ENCODE measurements at places on chromosomes 3 and 15. TPM values are rescaled to one million over a fixed set of nuclear protein-coding genes. Genes with fewer than 3 reads are reported as not detected.

GRCh38 chr3:64848822-64849221, 161.0 kb upstream of the ADAMTS9 start:
- no peak for DNase-seq

Gene GOLGA8T
- total RNA-seq: 0.77 TPM

DNA sequence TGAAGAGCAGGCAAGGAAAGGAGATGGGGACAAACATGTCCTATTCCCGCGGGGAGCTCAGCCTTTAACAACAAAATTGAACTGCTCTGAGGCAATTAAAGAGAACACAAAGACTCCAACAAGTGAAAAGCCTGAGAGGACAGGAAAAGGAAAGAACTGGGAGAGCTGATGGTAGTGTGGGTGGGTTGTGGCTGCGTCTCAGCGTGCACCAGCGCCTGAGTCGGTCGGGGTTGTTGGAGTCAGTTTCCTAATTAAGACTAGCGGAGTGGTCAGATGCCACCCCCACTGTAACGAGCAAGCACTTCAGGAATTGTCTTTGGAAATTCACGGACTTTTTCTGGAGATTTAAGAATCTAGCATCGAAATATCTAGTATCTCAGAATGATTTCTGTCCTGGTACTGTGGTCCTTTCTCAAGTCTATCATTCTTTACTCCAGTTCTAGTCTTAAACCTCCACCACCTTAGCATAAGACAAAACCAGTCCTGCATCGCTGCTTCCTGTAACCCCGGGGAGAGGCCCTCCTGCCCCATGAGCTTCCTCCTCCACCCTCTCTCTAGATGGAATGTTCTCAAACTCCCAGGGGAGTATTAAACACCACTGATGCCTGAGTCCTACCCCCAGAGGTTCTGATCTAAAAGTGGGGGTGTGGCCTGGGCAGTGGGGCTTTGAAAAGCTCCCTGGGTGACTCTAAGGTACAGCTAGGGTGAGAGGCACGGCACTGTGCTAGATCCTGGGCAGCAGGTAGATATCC, 104.0 kb downstream of the CYP19A1 start:
- no peak for DNase-seq

Gene TEX264
- total RNA-seq: 66.5 TPM

- no peak for DNase-seq
These were observed 103.7 kb downstream of the CADPS start for GRCh38 chr3:62771331-62772072.

- DNase-seq: no peak
These were observed 400.2 kb downstream of the MCTP2 start for GRCh38 chr15:94631608-94632007.

Measured in activated CD8-positive, alpha-beta memory T cell treated with anti-CD3 and anti-CD28 coated beads, Interleukin-2, amount 10 ng/mL, durations not matched to agents 7 days and 5 days (primary cell).